NCI-H526 (cell line): ENCODE measurements at places on chromosomes 13 and 19.

- DNase-seq = peak; percentile 72
These were observed 958 bp downstream of the JUND start for GRCh38 chr19:18280247-18281081.

DNA sequence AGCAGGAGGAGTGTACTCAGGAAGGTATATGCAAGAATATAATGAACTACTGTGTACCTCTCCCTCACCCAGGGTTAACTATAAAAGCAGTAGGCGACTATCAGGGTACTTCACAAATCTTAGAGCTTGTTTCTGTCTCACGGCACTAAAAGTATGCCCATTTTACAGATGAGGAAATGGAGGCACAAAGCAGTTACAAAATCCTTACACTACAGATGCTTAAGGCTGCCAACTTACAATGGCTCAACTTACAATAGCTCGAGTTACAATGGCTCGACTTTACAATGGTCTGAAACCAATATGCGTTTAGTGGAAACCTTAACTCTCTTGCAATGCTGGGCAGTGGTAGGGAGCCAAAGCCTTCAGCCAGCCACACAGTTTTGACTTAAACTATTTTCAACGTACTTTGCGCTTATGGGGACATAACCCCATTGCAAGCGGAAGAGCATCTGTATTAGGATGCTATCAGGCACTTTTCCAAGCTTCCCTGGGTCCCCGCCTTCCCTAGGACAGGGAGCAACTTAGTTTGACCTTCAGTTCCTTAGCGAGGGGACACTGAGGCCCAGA is 4.1 kb downstream of the FCER2 start:
- no peak for DNase-seq

DNA sequence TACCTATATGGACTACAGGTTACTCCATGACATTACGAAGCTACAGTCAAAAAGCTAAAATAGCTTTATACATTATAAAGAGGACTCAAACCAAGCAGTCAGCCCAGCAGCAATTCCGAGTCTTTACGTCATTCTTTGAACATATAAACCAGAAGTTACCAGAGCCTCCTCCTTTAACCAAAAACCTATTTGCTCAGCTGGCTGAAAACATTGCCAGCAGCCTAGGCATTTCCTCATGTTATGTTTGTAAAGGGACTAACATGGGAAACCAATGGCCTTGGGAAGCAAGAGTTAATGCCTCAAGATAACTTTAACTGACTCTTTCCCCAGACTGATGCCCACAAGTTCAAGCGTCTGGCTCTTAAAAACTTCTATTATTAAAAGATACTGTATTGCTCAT is 104.1 kb upstream of the ZNF492 start:
- no peak for DNase-seq

GRCh38 chr13:101026736-101027398 is 352.3 kb upstream of the TMTC4 start:
- no peak for DNase-seq

- DNase-seq = no peak
These were observed 27.4 kb upstream of the TUBGCP3 start for GRCh38 chr13:112615391-112615790.

- DNase-seq = no peak
These were observed 544.2 kb upstream of the KLF12 start for GRCh38 chr13:74678308-74678965.

GRCh38 chr13:90415902-90416301 is 931.6 kb upstream of the MIR17HG start:
- DNase-seq = no peak

GRCh38 chr19:54653181-54653809 is 9.5 kb upstream of the LILRB4 start:
- peak; percentile 57 for DNase-seq

- no peak for DNase-seq
These were observed 32.0 kb downstream of the PDCD5 start for GRCh38 chr19:32613008-32613407.

GRCh38 chr19:49952479-49952836 is 8.5 kb downstream of the SIGLEC11 start:
- DNase-seq = no peak

- DNase-seq = no peak
These were observed 2.8 kb downstream of the ARID3A start for GRCh38 chr19:928471-929202.

DNA sequence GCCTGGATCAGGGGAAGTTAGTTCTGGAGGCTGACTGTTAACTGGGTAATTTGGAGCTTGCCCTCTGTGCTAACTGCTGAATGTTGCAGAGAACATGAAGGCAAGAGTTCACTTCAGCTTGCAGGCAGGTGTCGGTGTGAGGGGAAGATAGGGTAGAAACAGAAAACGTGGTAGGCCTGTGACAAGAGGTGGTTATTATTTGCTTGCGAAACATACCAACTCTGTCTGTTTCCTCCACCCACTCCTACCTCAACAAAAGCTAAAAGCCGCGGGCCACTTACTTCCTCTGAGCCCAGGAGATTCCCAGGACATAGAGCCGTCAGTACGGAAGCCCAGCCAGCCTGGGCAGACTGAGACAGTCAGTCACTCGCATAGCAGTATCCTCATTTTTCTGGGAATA is 119.2 kb upstream of the ABCC4 start:
- no peak for DNase-seq

GRCh38 chr19:44776402-44777096 is 1.1 kb upstream of the CBLC start:
- no peak for DNase-seq

- peak; percentile 11 for DNase-seq
These were observed 1616.2 kb upstream of the SPRY2 start for GRCh38 chr13:81957121-81957520.

DNA sequence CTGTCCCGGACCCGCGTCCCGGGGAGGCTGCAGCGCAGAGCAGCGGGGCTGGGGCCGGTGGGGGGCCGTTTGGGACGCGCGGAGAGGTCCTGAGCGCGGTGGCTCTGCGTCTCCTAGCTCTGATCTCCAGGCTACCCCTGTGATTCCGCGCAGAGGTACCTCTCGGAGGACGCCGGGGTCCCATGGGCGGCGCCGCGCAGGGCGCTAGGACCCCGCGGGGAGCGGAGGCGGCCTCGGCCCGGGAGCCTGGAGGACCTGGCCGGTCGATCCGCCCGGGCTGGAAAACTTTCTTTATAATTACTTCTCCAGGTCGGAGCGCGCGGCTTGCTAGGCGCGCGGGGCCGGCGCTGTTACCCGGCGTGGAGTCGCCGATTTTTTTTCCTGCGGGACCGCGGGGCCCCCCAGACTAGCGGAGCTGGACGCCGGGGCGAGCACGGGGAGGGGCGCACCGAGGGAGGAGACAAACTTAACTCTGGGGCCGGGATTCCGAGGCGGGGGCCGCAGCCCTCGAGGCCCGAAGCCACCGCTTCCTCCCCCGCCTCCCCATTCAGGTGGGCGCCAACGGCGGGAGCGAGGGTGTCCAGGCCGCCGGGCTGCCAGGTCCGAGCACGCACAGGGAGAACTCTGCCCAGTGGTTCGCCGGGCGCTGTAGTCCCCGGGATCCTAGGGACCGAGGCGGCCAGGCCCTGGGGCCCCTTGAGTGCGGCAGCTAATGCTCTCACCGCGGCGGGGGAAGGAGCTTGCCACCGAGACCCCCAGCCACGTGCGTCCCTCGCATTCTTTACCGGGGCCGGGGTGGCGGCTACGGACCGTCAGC is 848 bp upstream of the CEBPA start:
- DNase-seq = peak; percentile 68

- DNase-seq = no peak
These were observed 59.5 kb downstream of the TNFSF11 start for GRCh38 chr13:42633495-42633894.

DNA sequence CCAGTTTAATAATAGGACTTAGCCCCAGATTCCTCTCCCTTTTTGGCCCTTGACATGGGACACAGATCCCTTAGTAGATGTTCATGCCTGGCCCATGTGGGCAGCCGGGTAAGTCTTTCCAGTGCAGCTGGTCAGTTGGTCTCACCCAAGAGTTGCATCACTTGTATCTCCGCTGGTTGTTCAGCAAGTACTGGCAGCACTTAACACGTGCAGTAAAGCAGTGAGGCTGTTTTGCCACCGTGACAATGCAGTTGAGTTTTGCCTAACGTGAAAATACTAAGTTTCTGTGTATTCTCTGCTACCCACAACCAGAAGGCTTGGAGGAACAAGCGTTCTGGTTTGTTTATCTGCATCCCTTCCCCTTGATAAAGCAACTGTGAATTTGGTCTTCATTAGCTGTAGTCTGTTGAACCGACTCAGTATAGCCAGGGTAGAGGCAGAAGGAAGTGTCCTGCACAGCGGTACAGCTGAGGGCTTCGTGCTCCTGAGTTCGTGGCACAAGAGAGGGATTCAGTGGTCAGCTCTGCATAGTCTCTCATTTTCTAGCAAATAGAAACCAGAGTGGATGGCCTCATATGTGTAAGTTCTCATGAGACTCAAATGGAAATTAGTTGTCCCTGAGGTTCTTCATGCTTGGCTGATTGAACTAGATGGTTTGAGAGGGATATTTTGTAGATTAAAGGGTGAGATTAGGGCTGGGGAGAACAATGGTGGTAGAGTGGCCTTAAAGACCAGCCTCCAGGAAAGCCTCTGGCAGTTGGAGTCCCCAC is 50.3 kb downstream of the ARHGEF7 start:
- DNase-seq = peak; percentile 26

DNA sequence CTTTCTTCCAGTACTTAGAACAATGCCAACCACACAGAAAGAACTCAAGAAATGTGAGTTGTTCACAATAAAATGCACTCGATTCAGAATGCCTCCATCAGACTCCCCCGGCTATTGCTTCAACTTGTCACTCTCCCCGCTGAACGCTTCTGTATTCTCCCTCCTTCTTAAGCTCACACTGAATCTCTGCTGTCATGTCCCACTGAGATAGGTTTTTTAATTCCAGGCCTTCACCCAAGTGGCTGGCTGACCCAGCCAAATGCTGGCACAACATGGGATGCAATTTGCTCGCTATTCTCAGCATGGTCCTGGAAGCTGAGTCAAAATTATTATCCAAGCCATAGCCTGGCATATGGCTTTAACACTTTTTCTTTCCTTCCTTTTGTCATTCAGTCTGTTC is 76.8 kb upstream of the SERP2 start:
- no peak for DNase-seq

- DNase-seq = peak; percentile 54
These were observed 752 bp upstream of the EDNRB start for GRCh38 chr13:77919246-77919920.

GRCh38 chr13:30116379-30116778 is 191.0 kb downstream of the KATNAL1 start:
- no peak for DNase-seq

DNA sequence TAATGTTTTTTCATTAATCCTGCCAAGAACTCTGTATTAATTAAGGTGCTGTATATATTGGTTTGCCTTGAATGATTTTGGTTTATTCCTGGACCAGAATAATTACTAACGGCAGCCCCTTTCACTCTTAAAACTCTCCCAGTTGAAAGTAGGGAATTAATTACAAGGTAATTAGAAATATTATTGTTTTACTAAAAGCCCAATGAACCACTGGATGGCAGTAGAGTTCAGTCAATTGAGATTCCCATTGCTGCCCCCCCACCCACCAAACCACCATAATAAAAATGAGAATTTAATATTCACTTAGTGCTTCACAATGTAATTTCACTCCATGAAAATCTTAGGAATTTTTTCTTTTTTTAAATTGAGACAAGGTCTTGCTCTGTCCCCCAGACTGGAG is 13.7 kb downstream of the WBP4 start:
- no peak for DNase-seq

DNA sequence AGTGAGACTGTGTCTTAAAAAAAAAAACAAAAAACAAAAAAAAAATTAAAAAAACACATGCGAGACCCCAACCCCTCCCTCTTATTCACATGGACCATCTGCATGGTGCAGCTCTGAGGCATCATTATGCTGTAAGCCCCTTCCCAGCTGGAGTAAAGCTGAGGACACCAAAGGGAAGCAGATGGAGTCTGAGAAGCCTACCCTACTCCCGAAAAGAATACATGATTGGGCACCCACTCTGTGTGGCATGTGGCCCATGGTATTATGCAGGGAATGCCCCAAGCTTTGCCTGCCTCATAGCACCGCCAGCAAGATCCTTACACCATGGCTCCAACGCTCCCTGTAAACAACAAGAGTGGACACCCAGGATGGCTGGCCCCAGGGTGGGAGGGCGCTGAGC is 4.7 kb downstream of the PTH2 start:
- DNase-seq = no peak

- peak; percentile 94 for DNase-seq
These were observed 1165.8 kb downstream of the OLFM4 start for GRCh38 chr13:54194233-54195024.

GRCh38 chr13:99059498-99060075 is 81.7 kb upstream of the DOCK9 start:
- no peak for DNase-seq
